MCF 10A (cell line): ENCODE measurements at places on chromosomes 12 and 14. TPM values are rescaled to one million over a fixed set of nuclear protein-coding genes. Genes with fewer than 3 reads are reported as not detected.
A peak's percentile ranks its signal among the peaks of the same experiment; 100 is the strongest.

CFAP73 gene
- not detected in 2 replicates for total RNA-seq

DNA sequence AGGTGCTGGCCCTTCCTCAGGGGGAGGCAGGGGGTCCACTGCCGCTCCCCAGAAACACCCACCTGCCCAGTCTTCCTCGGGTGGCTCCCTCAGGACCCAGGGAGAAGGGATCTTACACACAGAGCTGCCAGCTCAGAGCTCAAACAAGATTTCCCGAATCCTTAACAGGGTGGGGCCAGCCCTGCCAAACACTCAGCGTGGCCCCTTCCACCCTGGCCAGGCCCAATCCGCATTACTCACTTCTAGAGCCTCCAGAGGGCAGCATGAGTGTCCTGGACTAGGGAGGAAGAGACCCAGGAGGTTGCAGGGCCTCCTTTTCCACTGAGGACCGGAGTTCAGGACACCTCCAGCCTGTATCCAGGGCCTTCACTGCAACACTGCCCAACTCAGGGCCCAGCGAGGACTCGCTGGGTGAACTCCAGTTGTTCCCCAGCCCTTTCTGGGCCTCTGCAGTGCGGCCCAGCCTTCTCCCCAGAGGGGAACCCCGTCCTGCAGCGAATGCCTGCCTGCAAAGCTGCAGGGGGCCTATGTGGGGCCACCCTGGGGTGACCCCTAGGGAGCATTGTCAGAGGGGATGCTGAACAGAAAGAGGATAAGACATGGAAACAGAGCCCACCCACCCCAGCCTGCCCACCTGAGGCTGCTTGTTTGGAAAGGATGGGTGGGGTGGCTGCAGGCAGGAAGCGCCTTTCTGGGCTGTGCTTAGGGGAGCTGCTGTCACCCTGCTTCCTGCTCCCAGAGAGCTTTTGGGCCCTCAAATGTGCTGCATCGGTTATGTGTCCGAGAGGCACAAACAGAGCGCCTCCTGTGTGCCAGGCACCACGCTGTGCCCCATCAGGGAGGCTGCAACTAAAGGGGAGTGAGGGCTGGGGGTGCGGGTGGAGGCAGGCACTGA is 43.8 kb downstream of the CCNK start:
- DNase-seq, result peak; percentile 45
- no peak overlapping the region for H3K4me3 ChIP-seq
- no peak overlapping the region for H3K27ac ChIP-seq
- H3K27me3 ChIP-seq, result no peaks in the 10 kb centered on the region
- H3K4me1 ChIP-seq, result peaks cover 16% of the 10 kb centered on the region

DNA sequence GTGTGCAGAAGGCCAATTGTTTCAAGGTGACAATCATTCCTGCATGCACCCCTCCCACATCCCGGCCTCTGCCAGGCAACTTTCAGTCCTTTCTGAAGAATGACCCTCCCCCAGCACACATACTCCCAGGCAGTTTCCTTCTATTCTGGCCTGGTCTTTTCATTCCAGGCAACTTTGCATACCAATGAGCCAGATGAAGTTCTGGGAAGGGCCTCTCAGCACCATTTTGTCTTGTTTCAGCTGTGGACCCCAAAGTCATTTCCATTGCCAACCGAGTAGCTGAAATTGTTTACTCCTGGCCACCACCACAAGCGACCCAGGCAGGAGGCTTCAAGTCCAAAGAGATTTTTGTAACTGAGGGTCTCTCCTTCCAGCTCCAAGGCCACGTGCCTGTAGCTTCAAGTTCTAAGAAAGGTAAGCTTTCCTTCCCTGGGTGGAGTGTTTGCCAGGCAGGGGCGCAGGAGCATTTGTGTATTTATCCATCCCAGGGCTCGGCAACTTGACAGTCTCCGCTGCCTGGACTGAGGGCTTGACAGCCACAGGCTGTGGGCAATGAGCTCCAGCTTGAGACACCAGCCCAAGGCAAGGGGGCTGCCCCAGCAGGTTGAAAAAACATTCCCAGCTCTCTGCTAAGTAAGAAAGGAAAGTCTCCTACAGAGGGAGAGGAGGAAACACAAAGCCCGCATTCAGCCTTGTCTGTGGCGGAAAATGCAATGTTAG is 16.4 kb downstream of the BCL2L14 start:
- DNase-seq, result no peak
- no peak overlapping the region for H3K27ac ChIP-seq
- no peaks in the 10 kb centered on the region for H3K36me3 ChIP-seq
- H3K4me3 ChIP-seq, result no peak overlapping the region
- no peaks in the 10 kb centered on the region for H3K27me3 ChIP-seq

- H3K36me3 ChIP-seq, result peaks cover 17% of the 10 kb centered on the region
- no peaks in the 10 kb centered on the region for H3K27me3 ChIP-seq
- peak overlapping the region; percentile 91 for H3K4me3 ChIP-seq
- H3K4me1 ChIP-seq, result peaks cover 36% of the 10 kb centered on the region
These were observed 2.7 kb downstream of the DYRK2 start for GRCh38 chr12:67651132-67651695.

- no peak for DNase-seq
- H3K27me3 ChIP-seq, result no peaks in the 10 kb centered on the region
- H3K4me3 ChIP-seq, result peak overlapping the region; percentile 90
- H3K4me1 ChIP-seq, result peaks cover 28% of the 10 kb centered on the region
These were observed 1.8 kb downstream of the HNRNPC start for GRCh38 chr14:21267431-21267845.

TMEM179 gene
- total RNA-seq, result not detected in 2 replicates

DNA sequence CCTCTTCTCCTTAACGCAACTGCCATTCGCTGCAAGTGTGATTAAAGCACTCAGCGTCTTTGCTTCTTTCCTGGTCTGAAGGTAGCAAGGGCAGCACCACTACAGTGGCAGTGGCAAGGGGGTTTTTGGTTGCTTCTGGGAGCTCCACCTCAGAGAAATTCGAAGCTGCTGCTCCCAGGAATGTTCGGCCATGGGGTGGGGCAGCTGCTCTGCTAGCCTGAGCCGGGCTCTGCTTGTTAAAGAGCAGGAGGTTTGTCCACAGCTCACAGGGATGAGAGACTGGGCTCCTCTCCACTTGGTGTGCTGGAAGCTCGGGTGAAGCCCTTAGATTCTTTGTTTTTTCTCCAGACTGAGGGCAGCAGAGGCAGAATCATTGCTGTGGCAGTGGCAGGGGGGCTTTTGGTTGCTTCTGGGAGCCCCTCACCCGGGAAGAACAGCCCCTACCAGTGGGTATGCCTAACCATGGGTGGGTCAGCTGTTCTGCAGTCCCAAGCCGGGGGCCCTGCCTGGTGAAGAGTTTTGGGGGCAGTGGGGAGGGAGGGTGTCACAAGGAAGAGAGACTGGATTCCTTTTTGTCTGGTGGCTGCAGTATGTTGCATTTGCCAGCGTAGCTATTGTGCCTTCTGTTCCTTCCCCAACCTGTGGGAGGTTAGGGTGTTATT is 340.2 kb downstream of the AEBP2 start:
- H3K27ac ChIP-seq, result no peak overlapping the region
- no peaks in the 10 kb centered on the region for H3K27me3 ChIP-seq
- H3K36me3 ChIP-seq, result no peaks in the 10 kb centered on the region
- H3K4me3 ChIP-seq, result no peak overlapping the region
- H3K4me1 ChIP-seq, result peaks cover 14% of the 10 kb centered on the region
- peak; percentile 23 for DNase-seq

GRCh38 chr14:70086685-70087379 is 101.9 kb downstream of the SLC8A3 start:
- H3K27me3 ChIP-seq, result peaks cover 39% of the 10 kb centered on the region
- H3K36me3 ChIP-seq, result no peaks in the 10 kb centered on the region
- no peak overlapping the region for H3K27ac ChIP-seq
- H3K4me1 ChIP-seq, result no peaks in the 10 kb centered on the region
- no peak overlapping the region for H3K4me3 ChIP-seq

OR6S1 gene
- total RNA-seq, result not detected in 2 replicates

DNA sequence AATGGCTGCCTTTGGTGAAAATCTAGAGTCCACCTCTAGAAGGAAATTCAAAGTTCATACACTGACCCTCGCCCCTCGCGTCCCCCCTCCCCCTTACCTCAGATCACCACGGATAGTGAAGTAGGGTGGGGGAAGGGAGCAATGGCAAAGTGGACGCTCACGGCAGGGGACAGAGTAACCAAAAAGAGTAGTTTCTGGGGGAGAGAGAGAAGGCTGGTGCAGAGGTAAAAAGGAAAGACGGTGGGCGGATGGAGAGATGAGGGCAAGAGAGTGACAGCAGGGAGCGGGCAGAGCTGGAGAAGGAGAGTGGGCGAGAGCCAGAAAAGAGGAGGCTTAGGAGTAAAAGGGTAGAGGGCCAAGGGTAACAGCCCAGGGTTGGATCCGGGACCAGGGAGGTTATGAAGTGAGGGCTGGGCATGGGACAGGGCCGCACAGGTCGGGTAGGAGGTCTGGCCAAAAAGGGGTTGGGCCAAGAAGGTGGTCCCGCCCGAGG is 423 bp downstream of the ALDH6A1 start:
- no peaks in the 10 kb centered on the region for H3K27me3 ChIP-seq
- peak overlapping the region; percentile 93 for H3K4me3 ChIP-seq
- peaks cover 14% of the 10 kb centered on the region for H3K4me1 ChIP-seq
- H3K36me3 ChIP-seq, result peaks cover 6% of the 10 kb centered on the region
- DNase-seq, result no peak
